ENCODE measurements at places on chromosomes 5 and 9.
A peak's percentile ranks its signal among the peaks of the same experiment; 100 is the strongest.

DNA sequence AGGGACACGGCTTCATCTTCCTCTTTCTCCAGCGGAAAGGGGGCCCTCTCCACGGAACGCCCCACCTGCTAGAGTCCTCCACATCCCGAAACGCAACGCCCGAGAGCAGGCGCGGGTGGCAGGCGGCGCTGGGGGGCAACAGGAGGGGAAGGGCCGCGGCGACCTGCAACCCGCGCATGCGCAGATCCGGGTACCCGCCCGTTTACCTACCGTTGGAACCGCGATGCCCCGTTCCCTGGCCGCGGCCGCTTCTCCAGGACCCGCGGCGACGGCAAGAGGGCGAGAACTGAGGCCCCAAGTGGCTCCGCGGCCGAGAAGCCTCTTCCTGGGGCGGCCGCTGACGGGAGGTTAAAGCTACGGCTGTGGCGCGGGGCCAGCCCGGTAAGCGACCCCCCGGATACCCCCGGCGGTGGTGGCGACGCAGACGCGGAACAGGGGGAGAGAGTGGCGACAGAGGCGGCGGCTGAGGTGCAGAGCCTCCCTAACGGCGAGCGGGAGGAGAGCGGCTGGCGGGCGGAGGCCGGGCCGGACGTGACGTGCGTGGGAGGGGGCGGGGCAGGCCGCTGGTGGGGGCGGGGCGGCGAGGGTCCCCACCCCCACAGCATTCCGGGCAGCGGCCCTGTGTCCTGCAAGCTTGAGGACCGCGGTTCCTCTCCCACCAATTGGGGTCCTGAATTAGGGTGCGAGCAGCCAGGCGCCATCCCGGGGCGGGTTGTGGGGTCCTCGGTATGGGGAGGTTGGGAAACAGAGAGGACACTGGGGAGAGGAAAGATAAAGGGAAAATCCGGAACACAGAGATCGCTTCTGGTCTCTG is at the start of gene FAM13B:
FAM13B (minus strand) TSS at position 508 of the 814 bp plus-strand sequence. CDS start 13,968 bp downstream, outside the sequence.
- DNase-seq = peak; percentile 77

DNA sequence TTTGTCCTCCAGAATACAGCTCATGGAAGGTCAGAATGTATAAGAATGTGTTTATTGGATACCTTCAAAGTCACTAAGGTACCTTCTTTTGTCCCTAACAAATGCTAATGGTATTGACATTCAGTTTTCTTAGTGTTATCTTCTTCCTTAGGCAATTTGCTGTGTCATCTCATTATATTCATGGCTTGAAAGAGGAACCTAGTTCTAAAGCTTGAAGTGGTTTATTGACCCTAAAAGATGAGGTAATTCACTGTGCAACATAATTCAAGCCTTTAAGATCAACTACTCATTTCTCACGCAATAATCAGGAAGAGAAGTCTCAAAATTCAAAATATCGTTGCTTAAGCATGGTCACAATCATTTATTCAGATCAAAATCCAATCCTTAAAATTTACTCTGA is 342.7 kb upstream of the RIOK2 start:
- DNase-seq = no peak

- DNase-seq = no peak
These were observed 10.9 kb downstream of the CXXC5 start for GRCh38 chr5:139658928-139659667.

DNA sequence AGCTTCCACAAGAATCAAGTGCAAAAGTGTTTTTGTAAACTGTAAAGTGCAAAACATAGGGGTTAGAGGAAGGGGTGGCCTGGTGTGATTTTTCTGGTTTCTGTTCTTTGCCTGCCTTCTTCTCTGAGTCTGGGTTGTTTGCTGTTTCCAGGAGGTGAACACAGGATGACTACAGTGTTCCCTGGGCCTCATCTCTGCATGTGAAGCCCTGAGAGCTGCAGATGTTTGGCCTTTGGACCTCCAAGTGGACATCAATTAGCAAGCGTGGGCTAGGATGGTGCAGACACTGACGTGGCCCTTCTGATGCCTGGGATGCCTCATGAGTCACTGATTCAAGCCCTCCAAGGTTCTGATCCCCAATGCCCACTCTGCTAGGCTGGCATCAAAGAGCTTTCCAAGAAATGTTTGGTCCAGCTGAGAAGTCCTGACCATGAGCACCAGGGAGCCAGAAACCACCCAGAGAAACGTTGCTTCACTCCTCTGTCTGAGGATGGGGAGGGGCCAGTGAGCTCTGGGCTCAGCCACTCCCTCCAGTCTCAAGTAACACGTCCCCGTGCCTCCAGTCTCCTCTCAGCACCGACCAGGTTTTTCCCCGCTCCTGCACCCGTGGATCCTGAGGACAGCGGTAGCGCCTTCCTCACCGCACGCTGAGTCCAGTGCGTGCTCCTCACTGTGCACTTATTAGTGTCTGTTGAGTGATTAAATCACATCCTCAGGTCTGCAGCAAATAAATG is 7.6 kb downstream of the IL9 start:
- no peak for DNase-seq

- DNase-seq = no peak
These were observed 168.4 kb downstream of the CCDC192 start for GRCh38 chr5:127871503-127872153.

- no peak for DNase-seq
These were observed 19.6 kb downstream of the RMI1 start for GRCh38 chr9:84000186-84000585.

DNA sequence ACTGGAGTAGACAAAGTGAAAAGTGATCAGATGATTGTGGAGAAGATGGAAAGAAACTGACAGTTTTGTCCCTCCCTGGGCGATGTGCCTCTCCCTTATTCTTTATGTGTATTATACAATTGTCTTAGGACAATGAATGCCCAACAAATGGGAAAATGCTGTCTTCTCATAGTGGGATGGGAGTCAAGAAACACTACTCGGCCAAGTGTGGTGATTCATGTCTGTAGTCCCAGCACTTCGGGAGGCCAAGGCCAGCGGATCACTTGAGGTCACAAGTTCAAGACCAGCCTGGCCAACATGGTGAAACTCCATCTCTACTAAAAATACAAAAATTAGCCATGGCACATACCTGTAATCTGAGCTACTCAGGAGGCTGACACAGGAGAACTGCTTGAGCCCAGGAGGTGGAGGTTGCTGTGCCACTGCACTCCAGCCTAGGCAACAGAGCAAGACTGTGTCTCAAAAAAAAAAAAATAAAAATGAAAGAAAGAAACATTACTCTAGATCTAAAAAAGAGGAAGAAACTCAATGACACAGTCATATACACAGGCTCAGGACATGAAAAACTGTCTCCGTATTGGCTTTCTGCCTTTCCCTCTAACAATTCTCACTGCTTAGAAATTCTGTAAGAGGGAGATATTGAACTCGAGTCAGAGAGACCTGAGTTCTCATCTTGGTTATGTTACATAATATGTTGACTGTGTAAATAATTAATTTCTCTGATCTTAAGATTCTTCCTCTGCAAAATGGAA is 67.9 kb upstream of the TARS1 start:
- DNase-seq = no peak

- no peak for DNase-seq
These were observed 42.5 kb upstream of the ABCA1 start for GRCh38 chr9:104970271-104970987.

DNA sequence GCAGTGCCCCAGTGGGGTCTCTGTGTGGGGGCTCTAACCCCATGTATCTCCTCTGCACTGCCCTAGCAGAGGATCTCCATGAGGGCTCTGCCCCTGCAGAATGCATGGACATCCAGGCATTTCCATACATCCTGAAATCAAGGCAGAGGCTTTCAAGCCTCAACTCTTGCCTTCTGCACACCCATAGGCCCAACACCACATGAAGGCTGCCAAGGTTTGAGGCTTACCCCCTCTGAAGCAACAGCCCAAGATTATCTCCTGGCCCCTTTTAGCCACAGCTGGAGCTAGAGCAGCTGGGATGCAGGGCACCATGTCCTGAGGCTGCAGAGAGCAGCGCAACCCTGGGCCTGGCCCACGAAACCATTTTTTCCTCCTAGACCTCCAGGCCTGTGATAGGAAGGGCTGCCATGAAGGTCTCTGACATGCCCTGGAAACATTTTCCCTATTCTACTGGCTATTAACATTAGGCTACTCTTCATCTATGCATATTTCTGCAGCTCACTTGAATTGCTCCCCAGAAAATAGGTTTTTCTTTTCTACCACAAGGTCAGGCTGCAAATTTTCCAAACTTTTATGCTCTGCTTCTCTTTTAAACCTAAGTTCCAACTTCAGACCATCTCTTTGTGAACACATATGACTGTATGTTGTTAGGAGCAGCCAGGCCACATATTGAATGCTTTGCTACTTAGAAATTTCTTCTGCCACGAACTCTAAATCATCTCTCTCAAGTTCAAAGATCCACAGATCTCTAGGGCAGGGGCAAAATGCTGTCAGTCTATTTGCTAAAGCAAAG is 18.4 kb downstream of the NR3C1 start:
- no peak for DNase-seq

- DNase-seq = no peak
These were observed 1.1 kb downstream of the SPATA31D1 start for GRCh38 chr9:81989700-81990099.

DNA sequence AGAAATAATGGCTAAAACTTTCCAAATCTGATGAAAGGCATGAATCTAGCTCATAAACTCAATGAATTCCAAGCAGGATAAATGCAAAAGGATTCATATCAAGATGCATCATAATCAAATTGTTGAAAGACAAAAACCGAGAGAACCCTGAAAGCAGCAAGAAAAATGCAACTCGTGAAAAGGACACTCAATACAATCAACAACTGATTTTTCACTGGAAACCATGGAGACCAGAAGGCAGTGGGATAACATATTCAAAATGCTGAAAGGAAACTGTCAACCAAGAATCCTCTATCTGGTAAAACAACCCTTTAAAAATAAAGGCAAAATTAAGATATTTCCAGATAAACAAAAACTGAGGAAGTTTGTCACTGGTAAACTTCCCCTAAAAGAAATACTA is 9.5 kb downstream of the FBXL17 start:
- DNase-seq = no peak

GRCh38 chr9:131722255-131722654 is 17.6 kb downstream of the RAPGEF1 start:
- no peak for DNase-seq

DNA sequence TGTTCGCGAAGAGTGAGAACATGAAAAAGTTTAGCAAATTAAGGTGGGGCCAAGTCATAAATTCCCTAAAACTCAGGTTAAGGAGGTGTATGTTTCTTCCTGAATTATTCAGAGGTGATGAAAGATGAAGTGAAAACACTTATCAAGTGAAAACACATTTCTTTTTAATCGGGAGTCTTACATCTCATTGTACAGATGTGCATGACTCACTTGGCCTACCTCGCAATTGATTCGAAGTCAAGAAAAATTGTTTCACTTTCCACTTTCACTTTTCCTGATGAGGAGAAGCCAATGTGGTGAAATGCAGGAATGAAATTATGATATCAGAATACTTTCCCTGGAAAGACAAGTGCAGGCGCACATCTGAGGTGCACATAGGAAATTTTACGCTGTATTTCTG is 78.7 kb downstream of the SLC25A46 start:
- DNase-seq = no peak

GRCh38 chr9:95494022-95494415 is 22.8 kb downstream of the PTCH1 start:
- no peak for DNase-seq

- no peak for DNase-seq
These were observed 11.5 kb downstream of the GABRA6 start for GRCh38 chr5:161697001-161697400.

- no peak for DNase-seq
These were observed 31.5 kb downstream of the CNTLN start for GRCh38 chr9:17166346-17166745.

Measured in stimulated activated naive CD4-positive, alpha-beta T cell treated with Interleukin-2 at 50 U/mL for 16 hours (primary cell).